Stimulated activated naive CD8-positive, alpha-beta T cell treated with anti-CD3 and anti-CD28 coated beads, Interleukin-15, Interleukin-2, amounts not matched to agents 100 U/mL and 50 U/mL, for 24 hours (primary cell): ENCODE measurements at places on chromosomes 5 and 9.

GRCh38 chr9:74413876-74414275 is 83.3 kb upstream of the RORB start:
- no peak for DNase-seq

DNA sequence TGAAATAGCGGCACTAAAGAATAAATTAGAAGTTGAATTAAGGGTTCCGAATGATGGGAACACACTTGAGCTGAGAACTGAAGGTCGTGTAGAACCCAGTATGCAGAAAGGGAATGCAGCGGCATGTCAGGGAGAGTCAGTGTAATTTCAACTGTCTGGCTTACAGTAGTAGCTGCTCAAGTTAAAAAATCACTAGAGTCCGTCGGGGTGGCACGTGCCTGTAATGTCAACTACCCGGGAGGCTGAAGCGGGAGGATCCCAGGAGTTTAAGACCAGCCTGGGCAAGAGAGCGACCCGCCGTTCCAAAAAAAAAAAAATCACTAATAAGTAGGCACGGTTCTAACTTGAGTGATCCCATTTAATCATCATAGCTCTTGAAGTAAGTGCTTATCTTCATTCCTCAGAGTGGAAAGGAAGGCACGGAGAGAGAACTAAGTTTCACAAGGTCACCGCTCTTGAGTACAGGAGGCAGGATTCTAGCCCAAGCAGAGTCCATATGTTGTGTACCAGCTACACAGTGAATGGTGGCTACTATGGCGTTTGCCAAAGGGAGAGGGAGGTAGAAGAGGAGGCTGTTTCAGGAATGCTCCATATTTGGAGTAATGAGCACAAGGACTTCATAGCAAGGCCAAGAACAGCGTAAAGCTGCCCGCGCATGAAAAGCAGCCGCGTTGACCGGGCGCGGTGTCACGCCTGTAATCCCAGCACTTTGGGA is 831 bp downstream of the RMRP start:
- no peak for DNase-seq

DNA sequence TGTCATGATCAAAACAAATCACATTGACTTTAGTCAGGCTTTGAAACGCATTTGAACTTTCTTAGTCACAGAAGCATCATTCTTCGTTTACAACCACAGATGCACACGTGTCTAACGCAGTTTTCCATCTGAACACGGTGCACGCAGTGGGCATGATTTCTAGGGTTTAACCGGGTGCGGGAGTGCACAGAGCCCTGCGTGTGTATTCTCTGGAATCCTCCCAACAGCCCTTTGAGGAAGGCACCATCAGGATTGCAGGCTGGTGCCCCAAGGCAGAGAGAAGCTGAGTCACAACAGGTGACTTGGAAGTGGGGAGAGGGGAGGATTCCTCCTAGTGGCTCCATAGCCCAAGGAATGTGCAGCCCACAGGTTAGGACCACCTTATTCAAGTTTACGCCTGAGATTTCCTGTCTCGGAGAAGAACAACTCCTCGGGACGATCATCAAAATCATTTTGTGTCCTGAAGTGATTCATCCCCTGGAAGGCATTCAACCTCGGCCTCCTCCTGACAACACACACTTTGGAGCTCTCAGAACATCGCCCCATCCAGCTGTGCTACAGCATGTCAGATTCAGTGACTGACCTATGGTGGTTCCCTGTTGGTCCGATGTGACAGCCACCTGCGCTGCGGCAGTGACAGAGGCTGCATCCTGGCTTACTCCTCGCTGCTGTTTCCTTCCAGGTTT is 13.1 kb downstream of the ROPN1L start:
- DNase-seq, result no peak

DNA sequence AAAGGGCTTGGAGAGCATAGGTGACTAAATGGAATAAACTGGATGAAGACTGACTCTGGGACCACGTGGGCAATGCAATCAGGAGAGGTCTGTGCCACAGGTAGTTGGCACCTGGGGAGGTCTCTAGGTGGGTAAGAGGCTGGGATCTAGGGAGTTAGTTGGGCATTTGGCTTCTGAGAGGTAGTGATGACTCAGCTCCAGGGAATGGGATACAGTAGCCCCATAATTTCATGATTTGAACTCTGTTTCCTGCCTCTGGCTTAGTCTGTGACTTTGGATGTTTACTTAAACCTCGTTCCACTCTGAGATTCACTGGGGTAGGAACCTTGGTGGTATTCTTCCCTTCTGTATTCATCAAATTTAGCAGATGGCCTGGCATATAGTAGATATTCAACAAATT is 240.8 kb downstream of the KIF4B start:
- no peak for DNase-seq

- DNase-seq, result no peak
Observed at GRCh38 chr9:135757356-135757755, 55.4 kb downstream of the KCNT1 start.

DNA sequence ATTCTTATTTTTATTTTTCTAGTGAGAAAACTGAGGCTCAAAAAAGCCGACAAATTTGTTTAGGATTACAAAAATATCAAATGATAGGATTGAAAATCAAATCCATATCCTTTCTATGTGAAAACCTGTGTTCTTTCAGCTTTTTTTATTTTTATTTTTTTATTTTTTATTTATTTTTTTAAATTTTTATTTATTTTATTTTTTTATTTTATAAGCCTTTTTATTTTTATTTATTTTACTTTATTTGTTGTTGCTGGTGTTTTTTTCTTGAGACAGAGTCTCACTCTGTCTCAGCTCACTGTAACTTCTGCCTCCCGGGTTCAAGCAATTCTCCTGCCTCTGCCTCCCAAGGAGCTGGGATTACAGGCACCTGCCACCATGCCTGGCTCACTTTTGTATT is 45.4 kb upstream of the CDKN2B start:
- no peak for DNase-seq

- DNase-seq, result no peak
Observed at GRCh38 chr9:78502566-78502965, 205.6 kb downstream of the PSAT1 start.

- no peak for DNase-seq
Observed at GRCh38 chr5:159786901-159787691, 129.2 kb upstream of the ADRA1B start.

GRCh38 chr9:127898433-127899127 is 823 bp downstream of the ST6GALNAC6 start:
- DNase-seq, result peak; percentile 52

GRCh38 chr5:133362438-133362837 is 249.9 kb downstream of the FSTL4 start:
- DNase-seq, result no peak

DNA sequence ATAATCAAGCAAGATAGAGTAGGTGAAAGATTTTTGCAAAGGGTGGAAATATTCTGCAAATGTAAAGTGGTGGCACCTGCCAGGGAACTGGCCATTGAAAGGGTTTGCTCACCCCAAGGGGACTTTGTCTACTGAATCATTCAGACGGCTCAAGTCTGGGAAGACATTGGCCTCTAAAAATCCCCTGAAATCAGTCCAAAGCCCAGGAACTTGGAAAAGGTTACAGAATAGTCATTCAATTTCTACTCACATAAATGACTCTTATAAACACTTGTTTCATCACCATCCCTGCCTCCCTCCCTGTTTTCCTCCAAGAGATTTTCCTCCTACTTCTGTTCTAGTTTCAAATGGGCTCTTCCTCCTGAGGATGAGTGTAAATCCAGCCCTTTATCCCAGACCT is 28.5 kb downstream of the ZNF366 start:
- DNase-seq, result no peak

- no peak for DNase-seq
Observed at GRCh38 chr9:5013374-5013773, 28.3 kb downstream of the JAK2 start.

GRCh38 chr5:39164529-39165402 is 54.6 kb downstream of the FYB1 start:
- DNase-seq, result no peak

DNA sequence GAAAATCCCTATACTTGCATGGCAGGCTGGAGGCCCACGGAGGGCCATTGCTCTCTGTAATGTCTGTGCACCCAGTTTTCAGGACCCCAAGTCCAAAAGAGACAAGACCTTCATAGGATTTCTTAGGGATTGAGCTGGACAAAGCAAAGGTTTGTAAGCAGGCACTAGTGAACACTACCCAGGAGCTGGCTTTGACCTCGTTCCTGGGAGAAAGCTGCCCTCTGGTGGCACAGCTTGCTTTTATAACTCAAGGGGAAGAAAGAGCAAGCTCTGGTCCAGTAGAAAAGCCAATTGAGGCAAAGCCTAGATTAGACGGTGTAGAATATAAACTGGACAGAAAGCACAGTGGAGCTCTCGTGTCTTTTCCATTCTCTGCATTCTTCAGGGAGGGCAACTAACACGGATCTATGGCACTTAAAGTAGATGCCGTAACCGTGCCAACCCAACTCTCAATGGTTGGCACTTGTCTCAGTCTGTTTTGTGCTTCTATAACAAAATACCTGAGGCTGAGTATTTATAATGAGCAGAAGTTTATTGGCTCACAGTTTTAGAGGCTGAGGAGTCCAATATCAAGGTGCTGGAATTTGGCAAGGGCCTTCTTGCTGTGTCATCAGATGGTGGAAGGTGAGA is 7.9 kb downstream of the GABRP start:
- DNase-seq, result peak; percentile 19

- DNase-seq, result no peak
Observed at GRCh38 chr9:90290716-90291485, 351.7 kb downstream of the DIRAS2 start.

GRCh38 chr5:135481387-135481786 is 29.2 kb upstream of the TIFAB start:
- no peak for DNase-seq

DNA sequence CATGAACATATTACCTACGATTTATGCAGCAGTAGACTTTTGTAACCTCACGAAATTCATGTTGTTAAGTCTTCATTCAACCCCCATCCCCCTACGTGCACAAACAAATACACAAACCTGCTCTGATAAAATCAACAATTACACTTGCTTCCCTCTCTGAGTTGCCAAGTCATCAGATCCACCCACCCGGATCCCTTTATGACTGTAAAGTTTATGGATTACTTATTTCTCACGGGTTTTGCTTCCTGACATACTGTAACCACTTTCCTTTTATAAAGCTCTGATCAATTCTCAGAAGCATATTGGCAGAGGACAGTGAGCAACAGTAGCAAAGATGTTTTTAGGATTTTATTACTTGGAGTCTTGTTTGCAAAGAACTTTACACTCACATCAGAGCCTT is 70.5 kb downstream of the MLLT3 start:
- peak; percentile 22 for DNase-seq

GRCh38 chr5:160082614-160083500 is 36.4 kb downstream of the PWWP2A start:
- no peak for DNase-seq

GRCh38 chr5:60586307-60586901 is 113.6 kb downstream of the DEPDC1B start:
- no peak for DNase-seq

DNA sequence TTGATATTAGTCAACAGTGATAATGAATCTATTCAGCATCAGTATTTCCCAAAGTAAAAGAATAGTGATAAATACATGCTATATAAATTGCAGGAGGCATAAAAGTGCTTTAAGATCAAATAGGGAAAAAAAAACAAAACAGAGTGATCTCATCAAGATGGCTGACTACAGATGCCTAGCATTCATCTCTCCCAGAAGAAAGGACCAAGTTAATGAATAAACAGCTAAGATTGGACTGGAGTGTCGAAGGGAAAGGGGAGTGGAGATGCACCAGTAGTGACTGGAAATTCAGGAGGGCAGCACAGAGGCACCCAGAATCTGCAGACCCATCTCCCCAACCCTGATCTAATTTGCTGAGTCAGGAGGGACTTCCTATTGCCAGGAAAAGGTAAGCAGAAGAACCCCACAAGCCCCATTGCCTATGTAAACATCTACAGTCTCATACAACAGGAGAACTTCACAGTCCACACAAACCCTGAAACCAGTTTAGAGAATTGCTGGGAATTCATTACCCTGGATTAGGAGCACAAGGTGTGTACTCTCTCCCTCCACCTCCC is 699.4 kb downstream of the PTPRD start:
- no peak for DNase-seq

- no peak for DNase-seq
Observed at GRCh38 chr9:110807956-110808598, 139.5 kb downstream of the MUSK start.

DNA sequence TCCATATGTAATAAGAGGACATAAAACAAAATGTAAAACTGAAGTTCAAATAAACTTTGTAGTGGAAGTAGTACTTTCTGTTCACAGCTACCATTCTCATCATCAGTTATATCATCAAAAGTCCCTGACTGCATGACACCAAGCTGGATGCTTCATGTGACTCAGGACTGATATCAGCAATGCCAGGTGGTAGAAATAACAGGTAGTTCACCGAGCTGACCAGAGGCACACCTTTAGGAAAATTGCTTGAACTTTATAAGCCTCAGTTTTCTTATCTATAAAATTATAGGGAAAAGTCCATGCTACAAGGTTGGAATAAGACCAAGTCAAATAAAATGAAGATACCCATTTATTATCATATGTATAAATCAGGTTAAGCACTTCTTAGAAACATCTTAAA is 124.9 kb upstream of the PTGER4 start:
- no peak for DNase-seq

DNA sequence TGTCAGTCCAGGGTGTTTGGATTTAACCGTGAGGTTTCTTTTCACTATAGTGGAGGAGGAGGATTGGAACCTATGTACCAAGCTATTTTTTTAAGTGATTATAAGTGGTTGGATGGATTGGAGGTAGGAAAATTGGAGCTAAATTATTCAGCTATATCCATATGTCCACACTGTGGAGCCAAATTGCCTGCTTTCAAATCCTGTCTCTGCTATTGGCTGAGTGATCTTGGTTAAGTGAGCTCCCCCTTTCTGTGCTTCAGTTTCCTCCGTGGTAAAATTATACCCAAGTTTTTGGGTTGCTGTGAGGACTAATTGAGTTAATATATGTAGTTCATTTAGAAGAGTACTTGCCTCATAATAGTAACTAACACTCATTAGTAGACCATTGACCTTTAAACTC is 2.5 kb downstream of the CENPP start:
- no peak for DNase-seq

DNA sequence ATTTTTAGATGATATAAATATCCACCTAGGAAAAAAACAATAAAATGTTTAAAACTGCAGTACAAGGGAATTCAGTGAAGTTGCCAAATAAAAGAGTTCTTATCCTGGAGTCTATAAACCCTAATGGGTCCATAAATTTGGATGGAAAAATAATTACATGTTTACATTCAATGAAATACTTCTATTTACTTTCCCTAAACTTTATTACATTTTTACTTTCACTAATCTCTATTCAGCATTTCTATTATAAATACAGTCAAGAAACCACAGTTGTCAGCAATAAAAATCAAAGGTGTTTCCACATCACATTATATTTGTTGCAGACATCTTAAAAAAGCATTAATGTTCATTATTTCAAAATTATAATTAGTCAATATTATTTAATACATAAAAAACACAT is 118.6 kb downstream of the FBXL17 start:
- DNase-seq, result no peak

GRCh38 chr5:545641-546375 is 21.6 kb upstream of the SLC9A3 start:
- DNase-seq, result no peak

- no peak for DNase-seq
Observed at GRCh38 chr5:142955628-142956027, 185.5 kb downstream of the ARHGAP26 start.

GRCh38 chr5:74257645-74258313 is 382.7 kb downstream of the ENC1 start:
- no peak for DNase-seq

- no peak for DNase-seq
Observed at GRCh38 chr5:138520971-138521370, 22.1 kb downstream of the ETF1 start.
